ENCODE measurements at places on chromosomes 12 and 14.

DNA sequence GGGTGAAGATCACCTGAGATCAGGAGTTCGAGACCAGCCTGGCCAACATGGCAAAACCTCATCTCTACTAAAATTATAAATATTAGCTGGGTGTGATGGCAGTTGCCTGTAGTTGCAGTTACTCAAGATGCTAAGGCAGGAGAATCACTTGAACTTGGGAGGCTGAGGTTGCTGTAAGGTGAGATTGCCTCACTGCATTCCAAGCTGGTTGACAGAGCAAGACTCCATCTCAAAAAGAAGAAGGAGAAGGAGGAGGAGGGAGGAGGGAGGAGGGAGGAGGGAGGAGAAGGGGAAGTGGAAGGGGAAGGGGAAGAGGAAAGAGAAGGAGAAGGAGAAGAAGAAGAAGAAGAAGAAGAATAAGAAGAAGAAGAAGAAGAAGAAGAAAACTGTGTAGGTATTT, 17.0 kb downstream of the RNASE10 start:
- no peak for DNase-seq

GRCh38 chr12:26101763-26102162, 23.1 kb downstream of the BHLHE41 start:
- DNase-seq: no peak

- no peak for DNase-seq
These were observed 9.1 kb downstream of the GNG2 start for GRCh38 chr14:51869411-51870100.

GRCh38 chr12:2034633-2035430, 18.0 kb upstream of the CACNA1C start:
- DNase-seq: peak; percentile 82

GRCh38 chr12:48351022-48351708, 446 bp upstream of the ZNF641 start:
- DNase-seq: no peak

- DNase-seq: no peak
These were observed at the start of gene NTN4 for GRCh38 chr12:95790033-95790916. Gene NTN4, minus strand, starts transcription at chr12:95790764. Its CDS starts 455 bp downstream, at chr12:95790309.

GRCh38 chr12:32497864-32498263, 98.5 kb downstream of the FGD4 start:
- DNase-seq: no peak

GRCh38 chr14:88522393-88522792, 32.4 kb downstream of the PTPN21 start:
- no peak for DNase-seq

GRCh38 chr14:77212097-77212870, 30.7 kb downstream of the TMEM63C start:
- DNase-seq: no peak

- peak; percentile 49 for DNase-seq
These were observed at the start of gene PITPNM2 for GRCh38 chr12:123150744-123151456. Gene PITPNM2, minus strand, starts transcription at chr12:123151090. Its CDS starts 116,500 bp downstream, at chr12:123034590.
